Fibroblast of the aortic adventitia (primary cell): ENCODE measurements at places on chromosomes 2 and 18. TPM values are rescaled to one million over a fixed set of nuclear protein-coding genes. Genes with fewer than 3 reads are reported as not detected.

DNA sequence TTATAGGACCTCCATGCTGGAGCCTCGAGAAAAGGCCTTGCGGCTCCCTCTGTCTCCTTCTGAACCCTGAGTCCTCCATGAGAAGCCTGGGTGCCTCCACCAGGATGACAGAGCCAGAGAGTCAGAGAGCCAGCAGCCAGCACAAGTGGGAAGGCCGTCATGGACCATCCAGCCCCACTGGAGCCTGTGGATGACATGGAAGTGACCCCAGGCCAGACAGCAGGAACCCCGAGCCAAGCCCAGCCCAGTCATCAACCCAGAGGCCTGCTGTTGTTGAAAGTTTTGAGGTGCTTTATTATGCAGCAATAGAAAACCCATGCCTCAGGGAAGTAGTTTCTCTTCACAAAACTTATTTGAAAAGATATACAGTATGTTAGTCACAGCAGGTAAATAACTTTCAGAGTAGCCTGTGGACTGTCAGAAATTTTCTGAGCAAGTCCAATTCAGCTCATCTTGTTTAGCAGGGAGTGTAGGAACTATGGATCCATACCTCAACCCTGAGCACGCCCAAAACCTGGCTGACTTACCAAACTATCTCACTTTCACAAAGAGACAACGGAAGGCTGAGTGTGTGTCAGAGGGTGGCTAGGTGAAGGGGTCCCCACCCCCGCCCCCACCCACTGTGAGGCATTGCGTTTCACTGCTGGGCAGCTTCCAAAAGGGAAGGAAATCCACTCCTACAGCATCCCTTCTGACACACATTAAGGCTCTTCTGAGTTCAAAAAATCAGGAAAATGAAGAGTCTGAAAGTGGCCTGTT is 79.9 kb upstream of the NDUFV2 start:
- DNase-seq = peak; percentile 18

GRCh38 chr2:225841314-225841713 is 441.8 kb downstream of the NYAP2 start:
- DNase-seq = peak; percentile 11

DNA sequence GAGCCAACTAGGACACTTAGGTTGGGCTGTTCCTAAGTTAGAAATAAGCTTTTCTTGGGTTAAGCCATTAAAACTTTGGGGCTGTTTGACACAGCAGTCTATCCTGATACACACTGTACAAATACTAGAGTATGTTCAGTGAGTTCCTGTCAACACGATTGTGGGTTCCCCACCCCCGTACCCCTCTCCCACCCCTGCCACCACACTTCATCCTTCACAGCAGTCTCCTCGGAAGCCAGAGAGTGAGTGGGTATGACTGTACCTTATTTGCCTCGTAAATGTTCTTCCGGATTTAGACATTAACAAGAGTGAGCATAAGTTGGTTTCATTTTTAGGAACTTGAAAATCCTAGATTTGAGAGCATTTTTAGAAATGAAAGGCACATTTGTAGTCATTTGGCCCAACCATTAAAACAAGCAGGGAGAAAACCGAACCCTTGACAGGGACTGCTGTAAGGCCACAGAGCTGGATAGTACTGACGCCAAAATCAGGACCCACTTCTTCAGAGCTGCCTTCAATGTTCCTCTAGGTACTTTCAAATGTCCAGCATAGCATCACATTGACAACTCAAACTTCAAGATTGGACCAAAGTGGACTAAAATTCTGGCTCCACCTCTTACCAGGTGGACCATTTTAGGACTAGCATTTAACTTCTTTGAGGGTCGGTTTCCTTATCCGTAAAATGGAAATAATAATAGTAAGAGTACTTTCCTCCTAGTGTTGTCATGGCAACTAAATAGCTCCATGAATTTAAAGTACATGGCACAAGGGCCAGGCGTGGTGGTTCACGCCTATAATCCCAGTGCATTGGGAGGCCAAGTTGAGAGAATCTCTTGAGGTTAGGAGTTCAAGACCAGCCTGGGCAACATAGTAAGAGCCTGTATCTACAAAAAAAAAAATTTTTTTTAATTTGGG is 166.3 kb upstream of the SERTAD2 start:
- no peak for DNase-seq

- no peak for DNase-seq
Observed at GRCh38 chr2:120993661-120994060, 258.0 kb downstream of the GLI2 start.

DNA sequence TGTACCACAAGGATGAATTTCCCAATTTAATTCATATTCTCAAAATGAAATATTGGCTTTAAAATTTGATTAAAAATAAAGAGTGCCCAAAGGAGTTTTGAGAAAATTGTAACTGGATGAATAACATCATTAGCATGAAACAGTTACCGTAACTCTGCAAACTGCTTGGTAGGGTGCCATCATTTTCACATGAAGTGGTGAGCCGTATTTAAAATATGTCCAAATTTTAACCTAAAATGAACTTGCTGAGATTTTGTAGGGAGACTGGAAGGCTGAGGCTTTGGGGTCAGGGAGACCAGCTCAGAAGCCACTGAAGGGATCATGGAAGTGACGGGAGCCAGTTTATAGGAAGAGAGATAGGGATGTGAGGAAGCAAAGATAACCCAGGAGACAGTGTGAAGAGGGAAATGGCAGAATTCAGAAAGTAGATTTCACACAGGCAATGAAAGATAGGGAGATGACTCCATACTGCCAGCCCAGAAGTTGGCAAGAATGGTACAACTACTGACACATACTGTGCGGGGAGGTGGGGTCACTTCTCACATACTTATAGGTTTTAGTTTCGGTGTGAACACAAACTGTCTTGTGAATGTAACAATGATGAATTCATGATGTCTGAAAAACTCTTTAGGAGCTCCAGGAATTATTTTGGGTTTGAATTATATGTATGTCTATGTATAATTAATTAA is 53.8 kb downstream of the EFEMP1 start:
- peak; percentile 82 for DNase-seq

GRCh38 chr2:7044253-7045250 is 127.3 kb downstream of the RNF144A start:
- peak; percentile 75 for DNase-seq

GRCh38 chr2:7881063-7881462 is 800.8 kb upstream of the ID2 start:
- peak; percentile 22 for DNase-seq

DNA sequence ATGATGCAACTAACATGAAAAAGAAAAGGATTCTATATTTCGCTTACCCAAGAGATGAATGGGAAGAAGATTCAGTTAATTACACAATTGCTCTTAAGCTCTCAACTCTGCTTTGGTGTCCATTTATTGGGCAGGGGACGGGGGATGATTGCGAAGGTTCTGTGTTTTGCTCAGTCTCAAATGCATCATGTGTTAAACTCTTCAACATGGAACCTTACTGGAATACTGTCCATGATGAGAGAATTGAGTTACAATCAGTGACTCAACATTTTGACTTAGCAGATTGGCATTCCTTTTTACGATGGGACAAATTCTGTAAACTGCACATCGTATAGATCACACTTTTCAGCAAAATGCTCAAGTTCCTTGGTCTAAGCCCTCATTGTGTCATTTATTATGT is 135.6 kb downstream of the RBMS1 start:
- no peak for DNase-seq

- DNase-seq = peak; percentile 55
Observed at GRCh38 chr2:25692143-25692542, 18.8 kb upstream of the DTNB start.

- DNase-seq = no peak
Observed at GRCh38 chr2:14255135-14255820, 377.2 kb upstream of the LRATD1 start.

DNA sequence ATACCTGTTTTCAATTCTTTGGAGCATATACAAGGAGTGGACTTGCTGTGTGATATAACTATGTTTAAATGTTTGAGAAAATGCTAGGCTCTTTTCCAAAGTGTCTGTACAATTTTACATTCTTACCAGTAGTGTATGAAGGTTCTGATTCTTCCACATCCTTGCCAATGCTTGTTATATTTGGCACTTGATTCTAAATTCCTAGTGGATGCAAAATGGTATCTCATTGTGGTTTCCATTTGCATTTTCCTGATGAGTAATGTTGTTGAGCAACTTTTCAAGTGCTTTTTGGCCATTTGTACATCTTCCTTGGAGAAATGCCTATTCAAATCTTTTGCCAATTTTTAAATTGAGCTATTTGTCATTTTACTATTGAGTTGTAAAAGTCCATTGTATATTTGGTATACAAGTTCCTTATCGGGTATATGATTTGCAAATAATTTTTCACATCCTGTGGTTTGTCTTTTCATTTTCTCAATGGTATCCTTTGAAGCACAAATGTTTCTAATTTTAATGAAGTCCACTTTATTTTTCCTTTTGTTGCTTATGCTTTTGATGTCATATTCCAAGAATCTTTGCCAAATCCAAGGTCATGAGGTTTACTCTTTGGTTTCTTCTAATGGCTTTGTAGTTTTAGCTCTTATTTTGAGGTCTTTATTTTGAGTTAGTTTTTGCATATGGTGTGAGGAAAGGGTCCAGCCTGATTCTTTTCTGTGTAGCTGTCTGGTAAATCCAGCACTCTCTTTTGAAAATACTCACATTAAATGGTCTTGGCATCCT is 33.2 kb upstream of the CWC22 start:
- peak; percentile 100 for DNase-seq

DNA sequence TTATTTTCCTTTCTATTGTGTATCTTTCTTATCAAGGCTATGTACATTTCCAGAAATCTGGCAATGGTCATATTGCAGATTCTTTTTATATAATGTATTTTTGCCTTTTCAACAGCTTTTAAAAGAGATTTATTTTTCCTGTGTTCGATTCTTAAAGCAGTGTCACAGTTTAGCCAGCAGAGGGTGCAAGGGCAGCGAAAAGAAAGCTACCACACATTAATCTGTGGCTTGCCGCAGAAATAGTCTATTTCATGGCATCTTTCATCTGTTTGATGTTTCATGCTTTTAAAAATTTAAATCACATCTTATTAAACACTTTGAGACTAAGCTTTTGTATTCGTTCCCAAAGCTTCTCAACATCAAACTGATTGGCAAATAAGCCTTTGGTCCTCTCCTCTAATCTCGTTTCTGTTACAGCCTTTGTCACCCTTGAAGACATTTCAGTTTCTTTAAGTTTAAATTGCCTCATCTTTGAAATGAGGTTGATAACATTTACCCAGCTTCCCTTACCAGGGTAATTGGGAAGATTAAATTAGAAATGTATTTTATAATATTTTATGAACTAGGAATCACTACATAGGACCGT is 73.3 kb downstream of the PIK3C3 start:
- DNase-seq = peak; percentile 55

GRCh38 chr2:50564766-50565165 is 467.2 kb downstream of the NRXN1 start:
- no peak for DNase-seq

- peak; percentile 30 for DNase-seq
Observed at GRCh38 chr2:200705305-200706041, 106.2 kb upstream of the BZW1 start.

DNA sequence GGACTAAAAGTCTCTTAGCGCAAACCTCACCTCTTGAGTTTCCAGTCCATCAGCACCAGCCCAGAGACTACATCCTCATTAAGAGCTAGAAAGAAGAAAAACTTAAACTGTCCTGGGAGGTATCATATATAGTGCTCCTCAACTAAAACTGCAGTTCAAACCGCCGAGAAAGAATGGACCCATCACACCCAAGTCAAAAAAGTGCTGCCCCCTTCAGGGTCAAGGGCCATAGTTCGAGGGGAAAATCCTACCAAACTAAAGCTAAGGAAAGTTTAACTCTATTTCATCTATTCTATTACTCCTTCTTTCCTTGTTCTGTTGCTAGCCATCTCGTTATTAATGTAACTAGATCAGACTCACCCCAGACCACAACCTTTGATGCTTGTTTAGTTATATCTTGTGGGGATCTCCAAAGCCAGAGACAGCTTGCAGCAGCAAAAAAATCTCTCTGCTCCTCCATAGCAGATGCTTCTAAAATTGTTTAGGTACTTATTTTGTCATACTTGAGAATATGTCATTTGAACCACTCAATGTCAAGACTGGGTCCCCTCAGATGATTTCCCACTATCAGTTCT is 134.5 kb upstream of the RMP24 start:
- DNase-seq = no peak

DNA sequence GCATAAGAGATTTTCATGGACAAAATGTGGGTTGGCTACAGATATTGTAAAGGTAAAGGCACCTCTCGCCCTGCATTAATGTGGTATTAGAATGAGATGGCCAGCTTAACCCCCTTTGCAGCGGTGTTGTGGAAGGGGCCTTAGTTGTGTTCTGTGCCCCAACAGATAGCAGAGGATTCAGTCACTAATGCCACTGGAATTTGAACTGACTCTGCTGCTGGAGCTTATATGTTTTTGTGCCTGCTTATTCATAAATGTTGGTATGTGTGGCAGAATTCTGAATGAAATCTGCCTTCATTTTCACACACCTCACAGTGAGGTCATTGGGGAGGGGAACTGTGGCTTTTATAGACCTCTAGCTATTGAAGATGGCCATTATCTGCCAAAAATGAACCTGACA is 90.7 kb upstream of the ITGA6 start:
- no peak for DNase-seq

DNA sequence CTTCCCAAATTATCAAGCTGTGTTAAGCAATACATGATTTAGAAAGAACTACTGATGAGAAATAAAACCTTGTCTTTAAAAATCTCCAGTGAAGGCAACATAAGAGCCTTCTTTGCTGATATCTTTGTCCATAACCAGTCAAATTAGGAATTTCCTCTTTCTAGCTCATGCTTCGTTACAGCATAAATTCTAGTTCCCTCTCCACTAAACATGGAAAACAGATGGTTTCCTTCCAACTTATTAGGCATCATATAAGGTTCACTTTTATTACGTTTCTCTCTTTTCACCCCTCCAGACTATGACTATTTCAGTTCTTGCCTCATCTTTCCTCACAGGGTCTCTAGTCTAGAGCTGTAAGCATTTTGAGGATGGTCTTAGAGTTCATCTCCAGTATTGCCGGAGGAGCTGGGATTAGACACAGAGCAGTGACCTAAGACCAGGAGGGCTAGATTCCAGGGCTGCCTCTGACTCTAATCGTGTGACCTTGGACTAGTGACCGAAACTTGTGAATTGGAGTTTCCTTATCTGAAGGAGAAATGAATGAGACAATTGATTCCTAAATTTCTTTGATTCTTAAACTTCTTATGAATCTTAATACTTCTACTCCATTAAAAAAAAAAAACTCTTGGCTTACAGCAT is 195.5 kb upstream of the APCDD1 start:
- no peak for DNase-seq

GRCh38 chr18:23424616-23425015 is 28.5 kb upstream of the RIOK3 start:
- no peak for DNase-seq

The C2orf92 gene
- 1.9 and 2.0 TPM in 2 replicates for total RNA-seq

The CRYBA2 gene
- total RNA-seq = not detected in 2 replicates

The PLCL1 gene
- 12.4 and 17.7 TPM in 2 replicates for total RNA-seq

The RESP18 gene
- not detected in 2 replicates for total RNA-seq

The NRP2 gene
- total RNA-seq = 11.2 and 12.6 TPM in 2 replicates
